ENCODE measurements at places on chromosomes 12 and 14.
A peak's percentile ranks its signal among the peaks of the same experiment; 100 is the strongest.

- DNase-seq, result no peak
Observed at GRCh38 chr12:14774906-14775635, 28.2 kb downstream of the WBP11 start.

- no peak for DNase-seq
Observed at GRCh38 chr12:24379861-24380521, 430.5 kb upstream of the SOX5 start.

- DNase-seq, result no peak
Observed at GRCh38 chr12:3116106-3116844, 39.1 kb downstream of the TSPAN9 start.

DNA sequence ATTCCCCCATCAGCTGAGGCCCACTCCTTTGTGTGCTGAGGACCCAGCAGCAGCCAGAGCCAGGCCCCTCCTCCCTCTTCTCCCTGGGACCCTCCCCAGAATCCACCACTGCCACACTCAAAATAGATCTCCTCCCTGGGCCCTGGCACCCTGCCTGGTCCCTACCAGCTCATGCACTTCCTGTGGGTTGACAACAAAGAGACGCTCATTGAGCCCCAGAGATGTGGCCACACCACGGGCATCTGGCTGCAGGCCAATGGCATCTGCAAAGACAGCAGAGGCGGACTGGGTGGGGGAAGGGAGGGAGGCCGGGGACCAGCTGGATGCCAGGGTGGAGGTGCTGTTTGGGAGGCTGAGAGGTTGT lies 16.0 kb upstream of the ENDOU start:
- DNase-seq, result no peak

- no peak for DNase-seq
Observed at GRCh38 chr12:124238886-124239285, 56.0 kb upstream of the RFLNA start.

- no peak for DNase-seq
Observed at GRCh38 chr12:65232476-65233077, 45.9 kb upstream of the MSRB3 start.

DNA sequence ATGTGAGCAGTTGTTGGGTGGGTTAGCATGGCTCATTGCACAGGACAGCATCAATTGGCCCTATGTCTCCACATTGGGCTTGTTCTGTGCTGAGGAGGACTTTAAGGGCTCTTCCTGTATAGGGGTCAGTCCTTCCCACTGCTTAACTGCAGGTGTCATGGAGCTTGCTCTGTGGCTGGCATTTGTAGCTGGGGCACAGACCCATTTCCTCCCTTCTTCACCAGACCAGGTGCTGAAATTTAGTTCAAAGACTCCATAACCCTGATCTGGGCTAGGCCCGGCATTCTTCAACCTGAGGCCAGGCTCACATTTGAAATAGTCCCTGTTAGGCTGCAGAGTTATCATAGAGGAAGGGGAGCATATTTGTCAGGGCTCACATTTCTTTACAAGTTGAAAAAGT lies 12.8 kb downstream of the CHST11 start:
- DNase-seq, result no peak

DNA sequence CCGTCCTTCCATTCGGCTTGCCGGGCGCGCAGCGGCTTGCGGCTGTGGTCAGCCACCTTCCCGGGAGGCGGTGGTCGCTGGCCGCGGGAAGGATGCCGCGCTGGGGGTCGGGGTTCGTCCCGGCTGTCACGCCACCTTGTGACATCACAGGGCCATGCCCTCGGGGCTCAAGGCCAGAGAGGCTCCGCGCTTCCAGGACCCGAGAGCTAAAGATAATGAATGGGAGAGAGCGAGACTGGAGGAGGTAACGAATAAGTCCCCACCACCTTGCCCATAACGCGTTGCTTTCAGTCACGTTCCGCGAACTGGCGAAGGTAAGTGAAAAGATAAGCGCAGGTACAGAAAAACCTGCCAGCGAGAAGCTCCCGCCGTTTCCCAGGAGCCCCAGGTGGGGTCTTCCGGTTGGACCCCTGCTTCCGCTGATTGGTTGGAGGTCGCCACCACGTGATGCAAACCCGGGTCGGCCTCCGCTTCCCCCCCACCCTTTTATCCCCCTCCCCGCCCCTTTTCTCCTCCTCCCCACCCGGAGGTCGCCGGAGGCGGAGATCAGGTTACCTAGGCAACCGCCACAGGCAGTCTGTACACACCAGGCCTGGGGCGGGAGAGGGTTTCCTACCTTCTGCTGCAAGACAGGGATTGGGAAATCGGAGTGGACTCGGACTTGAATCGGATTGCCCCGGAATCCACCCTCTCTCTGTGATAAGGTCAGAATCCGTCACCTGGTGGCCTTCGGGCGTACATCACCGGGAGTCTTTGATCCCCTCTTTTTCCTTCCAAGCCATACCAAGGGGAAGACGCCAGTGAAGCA lies at the start of gene LRRC9:
Gene LRRC9, plus strand, starts transcription at position 575 of the 808 bp plus-strand sequence.
- DNase-seq, result peak; percentile 43

DNA sequence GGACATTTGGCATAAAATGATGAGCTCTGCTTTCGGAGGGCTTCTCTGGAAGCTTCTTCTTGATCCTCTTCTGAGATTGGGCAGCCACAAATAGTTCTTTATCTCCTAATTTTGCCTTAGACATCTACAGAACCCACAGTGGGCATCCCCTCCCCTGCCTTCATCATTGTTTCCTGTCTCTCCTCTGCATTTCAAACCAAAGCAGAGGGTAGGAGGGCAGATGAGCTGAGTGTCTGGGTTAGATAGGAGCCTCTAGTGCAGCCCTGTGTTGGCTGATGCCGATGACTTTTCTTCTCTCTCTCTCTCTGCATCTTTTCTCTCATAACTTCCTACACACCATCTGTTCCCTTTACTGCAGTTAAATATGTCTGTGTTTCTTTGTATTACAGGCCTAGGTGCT lies 8.5 kb upstream of the IL26 start:
- no peak for DNase-seq

DNA sequence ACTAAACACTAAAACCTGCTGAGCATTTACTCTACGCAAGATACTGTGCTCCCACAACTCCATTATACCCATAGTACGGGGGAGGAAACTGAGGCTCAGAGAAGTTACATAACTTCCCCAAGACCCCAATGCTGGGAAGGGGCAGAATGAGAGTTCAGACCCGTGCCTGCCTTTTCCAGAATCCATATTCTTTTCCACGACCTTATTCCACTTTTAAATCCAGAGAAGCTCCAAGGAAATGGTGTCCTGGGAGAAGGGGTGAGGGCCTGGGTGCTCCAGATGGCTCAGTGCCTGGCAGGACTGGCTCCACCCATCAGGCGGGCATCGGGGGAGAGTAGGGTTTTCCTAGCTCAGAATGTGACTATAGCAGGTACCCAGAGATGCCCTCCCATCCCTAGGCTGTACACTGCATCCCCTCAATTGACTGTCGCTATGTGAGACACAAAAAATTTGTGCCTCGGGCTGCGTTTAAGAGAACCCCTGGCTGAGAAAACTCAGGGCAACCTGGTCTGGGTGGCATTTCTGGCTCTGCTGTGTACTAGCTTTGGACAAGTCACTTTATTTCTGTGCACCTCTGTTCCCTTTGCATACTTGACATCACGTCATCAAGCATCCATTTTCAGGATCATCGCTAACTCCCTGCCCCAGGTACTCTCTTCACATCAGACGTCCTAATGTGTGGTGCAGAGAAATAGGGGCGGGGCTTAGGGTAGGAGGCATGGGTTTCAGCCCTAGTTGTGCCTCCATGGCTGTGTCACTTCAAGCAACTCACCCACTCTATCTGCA lies 11.6 kb upstream of the IQSEC3 start:
- no peak for DNase-seq

DNA sequence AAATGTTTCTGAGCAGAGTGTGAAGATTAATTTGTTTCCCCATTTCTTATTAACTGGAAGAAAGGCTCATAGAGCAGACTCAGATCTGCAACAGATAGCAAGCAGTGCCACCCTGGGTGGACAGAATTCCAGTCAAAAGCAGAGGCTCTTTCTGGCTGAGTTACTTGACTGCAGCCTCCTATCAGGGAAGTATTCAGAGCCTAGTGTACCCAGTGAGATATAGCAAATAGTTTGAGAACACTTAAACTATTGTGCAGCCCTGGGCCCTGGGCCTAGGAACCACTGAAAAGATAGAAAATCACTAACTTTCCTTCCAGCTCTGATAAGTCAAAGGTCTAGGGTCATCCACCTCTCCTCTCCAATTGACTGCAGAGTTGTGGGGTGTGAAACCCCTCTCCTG lies 11.2 kb upstream of the AQP2 start:
- DNase-seq, result no peak

DNA sequence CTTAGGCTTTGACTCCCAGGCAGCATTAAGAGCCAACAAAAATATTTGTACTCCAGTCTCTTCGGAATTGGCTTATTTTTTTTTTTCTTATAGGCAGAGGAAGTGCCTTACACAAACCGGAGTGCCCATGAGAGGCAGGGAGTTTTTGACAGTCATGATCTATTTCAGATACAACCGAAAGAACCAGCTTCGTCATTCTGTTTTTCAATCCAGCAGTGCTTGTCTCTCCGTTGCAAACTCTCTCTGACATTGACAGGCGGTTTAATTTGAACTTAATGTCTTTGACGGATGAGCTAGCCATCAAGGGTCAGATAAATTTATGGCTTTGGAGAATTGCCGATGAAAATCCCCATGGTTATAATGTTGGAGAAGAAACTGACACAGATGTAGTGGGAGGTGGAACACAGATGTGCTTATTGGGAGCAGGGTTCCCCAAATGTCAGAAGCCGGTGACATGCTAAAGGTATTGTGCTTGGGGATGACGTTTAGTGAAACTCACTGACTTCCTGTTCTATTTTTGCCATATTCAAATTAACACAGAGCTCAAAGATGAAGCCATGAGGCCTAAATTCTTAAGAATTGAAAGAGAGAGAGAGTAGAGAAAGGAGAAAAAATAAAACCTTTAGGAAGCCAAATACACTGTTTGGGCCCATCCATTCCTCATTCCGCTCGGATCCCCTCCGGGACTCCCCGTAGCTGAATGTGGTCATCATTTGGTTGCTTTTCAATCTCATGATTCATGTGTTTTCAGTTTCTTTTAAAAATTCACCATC lies 59.7 kb downstream of the PLXNC1 start:
- DNase-seq, result no peak

Measured in NCI-H1436 treated with DMSO at 0.1 percent for 48 hours (cell line).